OCI-LY7 (cell line): ENCODE measurements at places on chromosomes 2 and 18.

DNA sequence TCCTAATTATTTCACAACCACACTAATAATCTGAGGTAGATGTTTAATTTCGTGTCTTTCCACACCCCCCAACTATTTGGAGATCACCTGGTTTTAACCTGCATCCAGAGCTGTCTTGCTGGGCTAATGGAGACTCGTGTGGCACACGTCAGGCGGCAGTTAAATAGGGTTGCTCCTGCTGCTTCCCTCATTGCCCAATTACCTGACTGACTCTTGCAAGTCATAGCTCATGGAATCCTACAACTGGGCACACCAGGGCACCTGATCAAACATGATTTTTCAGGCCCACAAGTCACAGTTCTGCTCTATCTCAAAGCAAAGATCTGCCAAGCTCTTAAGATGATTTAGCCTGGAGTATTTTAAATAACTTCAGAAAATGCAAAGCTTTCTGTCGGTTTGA, 1430.4 kb upstream of the ACVR2A start:
- no peak for DNase-seq

DNA sequence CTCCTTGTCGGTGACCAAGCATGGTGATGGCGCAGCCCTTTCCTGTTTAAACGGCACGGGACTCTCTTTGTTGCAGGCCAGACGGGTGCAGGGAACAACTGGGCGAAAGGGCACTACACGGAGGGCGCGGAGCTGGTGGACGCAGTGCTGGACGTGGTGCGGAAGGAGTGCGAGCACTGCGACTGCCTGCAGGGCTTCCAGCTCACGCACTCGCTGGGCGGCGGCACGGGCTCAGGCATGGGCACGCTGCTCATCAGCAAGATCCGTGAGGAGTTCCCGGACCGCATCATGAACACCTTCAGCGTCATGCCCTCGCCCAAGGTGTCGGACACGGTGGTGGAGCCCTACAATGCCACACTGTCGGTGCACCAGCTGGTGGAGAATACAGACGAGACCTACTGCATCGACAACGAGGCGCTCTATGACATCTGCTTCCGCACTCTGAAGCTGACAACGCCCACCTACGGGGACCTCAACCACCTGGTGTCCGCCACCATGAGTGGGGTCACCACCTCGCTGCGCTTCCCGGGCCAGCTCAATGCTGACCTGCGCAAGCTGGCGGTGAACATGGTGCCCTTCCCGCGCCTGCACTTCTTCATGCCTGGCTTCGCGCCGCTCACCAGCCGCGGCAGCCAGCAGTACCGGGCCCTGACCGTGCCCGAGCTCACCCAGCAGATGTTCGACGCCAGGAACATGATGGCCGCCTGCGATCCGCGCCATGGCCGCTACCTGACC, 17.1 kb downstream of the TUBB6 start:
- no peak for DNase-seq

DNA sequence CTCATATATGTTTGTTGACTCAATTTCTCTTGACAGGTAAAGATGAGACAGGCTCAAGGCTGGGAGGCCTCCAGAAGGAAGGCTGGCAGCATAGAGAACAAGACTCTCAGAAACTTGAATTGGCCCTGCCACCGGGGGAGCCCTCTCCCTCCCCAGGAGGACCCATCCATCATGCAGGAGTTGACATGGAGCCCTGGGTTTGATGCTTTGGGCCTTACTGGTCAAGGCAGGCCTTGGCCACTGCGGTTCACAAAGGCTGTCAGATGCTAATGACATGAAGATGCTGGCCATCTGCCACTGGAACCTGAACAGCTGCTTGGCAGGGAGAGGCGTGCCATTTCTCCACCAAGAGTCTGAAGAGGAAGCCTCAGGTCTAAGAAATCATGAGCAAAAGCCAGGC, 193.6 kb downstream of the MTCL1 start:
- peak; percentile 30 for DNase-seq

DNA sequence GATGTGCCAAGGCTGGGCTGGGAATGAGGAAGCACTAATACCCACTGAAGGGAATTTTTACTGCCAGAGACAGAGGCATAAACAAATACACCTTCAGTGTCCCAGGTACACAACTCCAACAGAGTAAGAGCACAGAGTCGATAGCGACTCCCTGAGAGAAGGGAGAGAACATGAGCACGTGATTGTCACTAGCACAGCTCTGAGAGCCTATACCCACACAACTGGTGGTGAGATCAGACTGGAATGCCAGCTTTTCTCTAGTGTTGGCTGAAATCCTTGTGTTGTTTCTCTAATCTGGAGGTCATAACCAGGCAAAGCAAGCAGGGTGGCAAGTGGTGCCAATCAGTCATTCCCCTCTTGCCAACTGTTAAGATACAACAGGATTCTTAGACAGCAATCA, 377.2 kb downstream of the CNTNAP5 start:
- DNase-seq = no peak

DNA sequence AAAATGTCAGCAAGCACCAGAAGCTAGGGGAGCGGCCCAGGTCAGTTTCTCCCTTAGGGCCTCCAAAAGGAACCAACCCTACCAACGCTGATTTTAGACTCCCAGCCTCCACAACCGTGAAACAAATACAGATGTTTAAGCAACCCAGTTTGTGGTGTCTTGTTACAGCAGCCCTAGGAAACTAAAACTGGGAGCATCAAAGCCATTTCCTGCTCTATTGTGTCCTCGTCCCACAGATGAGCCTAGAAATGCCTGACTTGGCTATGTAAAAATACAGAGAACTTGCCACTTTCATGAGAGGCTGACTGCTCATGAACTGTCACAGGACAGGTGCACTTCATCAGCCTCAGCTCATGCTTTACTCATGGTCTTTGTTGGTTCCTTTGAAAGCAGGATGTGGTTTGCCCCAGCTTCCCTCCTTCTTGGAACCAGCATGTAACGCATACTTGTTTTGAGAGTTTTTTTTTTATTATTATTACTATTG, 97.6 kb upstream of the SLC39A10 start:
- peak; percentile 97 for DNase-seq

DNA sequence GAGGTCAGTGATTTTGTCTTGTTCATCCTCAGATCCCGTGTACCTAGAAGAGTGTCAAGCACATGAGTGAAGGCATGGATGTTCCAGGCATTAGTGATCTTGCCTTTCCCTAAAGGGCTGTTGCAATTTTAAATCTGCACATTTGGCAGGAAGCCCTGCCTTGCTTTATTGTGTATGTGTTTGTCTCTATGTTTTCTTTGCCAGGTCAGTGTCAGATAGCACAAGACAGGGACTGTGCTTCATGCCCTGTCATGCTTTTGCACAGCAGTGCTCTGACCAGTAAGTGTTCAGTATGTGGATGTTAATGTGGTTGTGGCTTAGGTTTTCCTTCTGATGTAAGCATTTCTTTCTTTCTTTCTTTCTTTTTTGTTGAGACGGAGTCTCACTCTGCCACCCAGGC, 131.5 kb downstream of the RGPD3 start:
- no peak for DNase-seq

DNA sequence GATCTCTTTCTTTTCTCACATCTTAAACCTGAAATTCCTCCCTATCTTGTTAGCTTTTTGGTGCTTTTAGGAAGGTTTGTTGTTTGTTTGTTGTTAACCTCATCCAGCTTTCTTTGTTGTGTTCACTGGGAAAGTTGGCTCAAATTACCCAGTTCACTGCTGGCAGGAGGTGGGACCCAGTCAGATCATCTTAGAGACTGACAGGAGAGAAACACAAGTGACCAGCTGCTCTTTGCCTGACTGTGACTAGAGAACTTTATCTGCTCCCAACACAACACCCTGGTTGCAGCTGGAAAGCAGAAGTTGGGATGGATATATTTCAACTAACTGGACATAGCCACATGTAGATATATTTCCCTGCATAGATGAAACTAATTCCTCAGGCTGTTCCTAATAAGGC, 10.0 kb downstream of the MAPK4 start:
- no peak for DNase-seq

DNA sequence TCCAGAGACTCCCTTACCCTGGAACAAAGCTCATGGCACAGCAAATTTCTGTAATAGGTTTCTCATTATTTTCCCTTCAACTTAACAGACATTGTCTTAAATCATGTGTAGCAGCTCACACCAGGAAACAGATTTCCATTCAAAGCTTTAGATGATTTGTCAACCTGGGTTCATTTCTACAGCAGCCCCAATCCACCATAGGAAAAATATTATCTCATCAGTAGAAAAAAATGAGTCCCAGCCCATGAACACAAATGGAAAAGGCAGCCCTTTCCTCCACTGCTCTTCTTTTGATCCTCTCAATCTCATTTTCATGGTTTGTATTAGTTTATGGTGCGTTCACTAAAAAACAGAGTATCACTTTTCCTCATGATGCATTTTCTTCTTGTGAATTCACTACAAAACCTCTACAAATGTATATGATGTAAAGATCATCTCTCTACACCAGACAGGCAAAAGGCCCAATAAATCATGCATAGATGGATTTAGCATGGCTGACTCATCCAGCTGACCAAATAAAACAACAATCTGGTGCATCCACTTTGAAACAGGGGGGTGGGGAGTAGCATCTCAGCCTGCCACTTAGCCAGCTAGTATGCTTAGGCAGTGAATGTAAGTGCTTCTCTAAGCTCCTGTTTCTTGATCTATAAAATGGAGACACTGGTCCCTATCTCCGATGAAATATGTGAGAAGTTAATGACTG, 78.6 kb downstream of the SATB2 start:
- DNase-seq = no peak

GRCh38 chr2:878245-878930, 72.3 kb upstream of the SNTG2 start:
- DNase-seq = no peak

- no peak for DNase-seq
Measured at GRCh38 chr18:48974304-48975119, 23.7 kb upstream of the SMAD7 start.

DNA sequence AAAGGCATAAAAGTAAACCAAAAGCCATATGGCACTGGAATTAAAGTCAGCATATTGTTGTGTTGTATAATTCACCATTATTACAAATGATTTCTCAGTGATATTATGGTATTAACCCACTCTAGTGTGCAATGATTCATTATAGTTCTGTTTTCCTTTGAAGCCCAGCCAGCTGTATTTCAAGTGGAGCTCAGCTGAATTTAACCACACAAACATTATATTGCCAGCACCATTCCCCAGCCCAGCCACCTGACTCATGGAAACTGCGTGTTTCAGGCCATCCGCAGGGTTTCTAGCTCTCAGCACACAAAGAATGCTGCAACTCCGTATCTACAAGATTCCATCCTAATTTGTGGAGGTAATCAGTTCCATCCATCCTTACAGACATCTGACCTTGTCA, 166.8 kb upstream of the CHAC2 start:
- DNase-seq = no peak

DNA sequence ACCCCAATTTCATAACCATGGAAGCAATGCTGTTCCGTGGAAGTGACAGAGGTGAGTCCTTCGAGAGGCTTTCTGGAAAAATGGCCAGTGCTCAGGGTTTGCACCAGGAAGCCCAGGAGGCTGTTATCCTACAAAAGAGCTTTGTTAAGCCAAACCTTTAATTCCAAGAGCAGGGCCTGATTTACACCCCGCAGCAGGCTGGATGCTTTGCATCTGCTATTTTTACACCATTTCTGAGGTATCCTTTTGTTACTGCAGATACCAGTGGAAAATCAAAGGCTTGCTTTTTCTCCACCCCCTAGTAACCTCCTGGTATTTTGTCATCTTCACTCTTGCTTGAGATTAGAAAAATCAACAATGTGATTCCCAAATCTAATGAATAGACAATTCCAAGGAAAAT, 380.6 kb downstream of the SOX11 start:
- DNase-seq = no peak

GRCh38 chr2:54979321-54980044, 70.8 kb downstream of the RTN4 start:
- DNase-seq = no peak

- DNase-seq = peak; percentile 45
Measured at GRCh38 chr2:197209246-197209645, 101.3 kb downstream of the ANKRD44 start.

GRCh38 chr2:195117011-195117410, 540.0 kb upstream of the SLC39A10 start:
- DNase-seq = no peak

DNA sequence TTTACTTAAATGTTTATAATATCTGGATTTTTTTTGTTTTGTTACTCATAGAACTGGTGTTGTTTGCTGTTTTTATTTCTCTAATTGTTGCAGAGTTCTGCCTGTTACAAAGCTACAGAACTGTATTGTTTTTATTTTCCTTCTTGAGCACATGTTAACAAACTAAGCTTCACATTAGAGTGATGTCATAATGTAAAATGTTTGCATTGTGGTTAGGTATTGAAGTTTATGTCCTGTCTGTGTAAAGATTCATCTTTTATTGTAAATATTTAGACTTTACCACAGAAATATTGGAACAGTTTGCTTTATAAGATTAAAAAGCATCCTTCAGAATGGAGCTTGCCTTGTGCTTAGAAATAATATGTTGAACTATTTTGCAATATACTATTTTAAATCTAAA, 67.7 kb downstream of the CLIP4 start:
- DNase-seq = no peak

GRCh38 chr18:23883277-23883790, 131.2 kb upstream of the TTC39C start:
- no peak for DNase-seq

DNA sequence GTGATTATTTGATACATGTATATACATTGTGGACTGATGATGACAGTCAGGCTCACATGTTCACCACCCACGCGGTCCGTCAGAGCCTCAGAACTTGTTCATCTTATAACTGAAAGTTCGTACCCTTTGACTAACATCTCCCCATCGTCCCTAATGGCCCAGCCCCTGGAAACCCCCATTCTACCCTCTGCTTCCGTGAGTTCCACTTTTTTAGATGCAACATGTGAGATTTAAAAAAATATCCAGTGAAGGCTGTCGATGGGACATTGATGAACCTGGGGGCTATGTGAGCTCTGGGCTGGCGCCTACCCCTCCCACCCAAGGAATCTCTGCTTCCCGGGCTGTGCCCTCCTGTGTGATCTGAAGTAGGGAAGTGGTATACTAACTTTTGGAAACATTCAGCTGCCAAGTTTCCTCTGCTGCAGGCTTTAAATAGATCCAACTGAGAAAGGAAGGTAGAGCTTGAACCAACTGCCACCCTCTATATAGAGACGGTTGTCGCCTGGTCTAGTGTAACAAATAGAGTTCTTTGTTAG, 163.8 kb downstream of the FAM210A start:
- peak; percentile 37 for DNase-seq

GRCh38 chr2:25132299-25132635, 36.1 kb downstream of the POMC start:
- DNase-seq = no peak

- DNase-seq = no peak
Measured at GRCh38 chr2:9341337-9341887, 81.9 kb downstream of the ITGB1BP1 start.

DNA sequence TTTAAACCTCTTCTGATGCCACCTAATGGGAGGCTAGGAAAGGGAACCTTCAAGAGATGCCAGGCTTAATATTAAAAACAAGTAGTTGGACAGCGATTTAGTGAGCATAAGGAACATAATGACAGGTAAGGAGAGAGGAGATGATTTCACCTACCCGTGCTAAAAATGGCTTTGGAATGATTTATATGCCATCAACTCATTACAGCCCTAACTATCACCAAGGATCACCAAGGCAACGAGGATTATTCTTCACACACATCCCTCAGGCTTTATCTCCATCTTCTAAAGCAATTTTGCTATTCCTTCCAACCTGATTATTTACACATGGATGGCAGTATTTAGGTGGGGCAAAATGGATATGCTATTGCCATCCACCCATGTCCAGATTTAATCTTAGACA, 237.8 kb downstream of the DCC start:
- DNase-seq = no peak
